ENCODE measurements at places on chromosomes 4 and X.

DNA sequence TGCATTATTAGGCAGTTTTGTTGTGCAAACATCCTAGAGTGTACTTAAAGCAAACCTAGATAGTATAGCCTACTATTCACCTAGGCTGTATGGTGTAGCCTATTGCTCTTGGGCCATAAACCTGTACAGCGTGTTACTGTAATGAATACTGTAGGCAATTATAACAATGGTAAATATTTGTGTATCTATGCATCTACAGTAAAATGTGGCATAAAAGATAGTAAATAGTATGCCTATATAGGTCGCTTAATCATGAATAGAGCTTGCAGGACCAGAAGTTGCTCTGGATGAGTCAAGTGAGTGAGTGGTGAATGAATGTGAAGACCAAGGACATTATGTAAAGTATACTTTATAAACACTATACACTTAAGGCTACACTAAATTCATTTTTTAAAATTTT, 16.6 kb downstream of the USO1 start:
- no peak for DNase-seq

- DNase-seq: no peak
Observed at GRCh38 chr4:75457365-75457764, 56.8 kb downstream of the RCHY1 start.

- no peak for DNase-seq
Observed at GRCh38 chr4:6198278-6198677, 2.1 kb downstream of the JAKMIP1 start.

GRCh38 chr4:77826275-77826674, 7.1 kb upstream of the CNOT6L start:
- no peak for DNase-seq

- DNase-seq: no peak
Observed at GRCh38 chr4:18155067-18156041, 133.8 kb upstream of the LCORL start.

GRCh38 chr4:151462554-151462953, 53.6 kb downstream of the FHIP1A start:
- DNase-seq: no peak

GRCh38 chrX:21645886-21646285, 12.2 kb downstream of the KLHL34 start:
- no peak for DNase-seq

GRCh38 chrX:12002876-12003275, 135.4 kb upstream of the FRMPD4 start:
- no peak for DNase-seq

- no peak for DNase-seq
Observed at GRCh38 chr4:10461850-10462400, 4.7 kb upstream of the ZNF518B start.

DNA sequence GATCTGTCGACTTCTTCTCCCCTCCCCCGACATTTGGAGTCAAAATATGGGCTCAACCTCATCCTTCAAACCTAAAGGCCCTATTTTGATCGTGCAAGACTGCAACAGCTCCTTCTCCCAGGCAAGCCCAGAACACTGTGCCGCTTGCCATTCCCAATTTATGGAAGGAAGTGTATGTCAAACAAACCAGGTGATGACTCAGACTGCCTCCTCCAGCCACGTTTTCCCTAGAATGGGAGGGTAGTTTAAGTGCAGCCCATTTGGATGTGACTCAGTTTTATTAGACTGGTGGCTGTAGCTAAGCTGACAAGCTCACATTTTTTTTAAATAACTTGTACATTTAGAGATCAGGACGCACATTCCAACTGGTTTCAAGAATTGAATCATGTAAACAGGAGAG, 570.4 kb upstream of the DIPK2B start:
- DNase-seq: peak; percentile 55

DNA sequence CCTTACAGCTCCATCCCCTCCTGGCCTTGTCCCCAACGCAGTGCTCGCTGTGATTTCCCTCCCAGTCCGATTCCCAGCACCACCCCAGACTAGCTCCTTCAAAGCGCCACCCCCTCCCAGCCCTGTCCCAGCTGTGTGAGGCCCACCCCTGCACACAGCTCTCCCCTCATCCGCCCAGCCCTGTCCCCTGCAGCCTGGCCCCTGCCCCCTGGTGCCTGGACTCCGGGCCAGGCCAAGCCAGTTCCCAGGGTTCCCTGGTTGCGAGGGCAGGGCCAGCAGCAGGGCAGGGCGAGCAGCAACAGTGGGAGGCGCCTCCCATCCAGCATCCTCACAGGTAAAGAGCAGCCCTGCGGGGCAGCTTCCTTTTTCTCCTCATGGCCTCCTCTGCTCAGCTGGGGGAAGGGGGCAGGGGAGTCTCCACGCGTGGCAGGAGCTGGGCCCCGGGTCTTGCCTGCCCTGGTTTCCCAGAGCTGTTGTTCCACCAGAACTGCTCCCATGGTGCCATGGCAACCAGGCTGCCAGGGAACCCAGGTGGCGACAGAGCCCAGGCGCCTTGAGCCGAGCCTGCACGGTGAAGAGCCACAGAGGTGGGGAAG, 24.8 kb downstream of the IQSEC2 start:
- no peak for DNase-seq

- no peak for DNase-seq
Observed at GRCh38 chrX:70174754-70175153, 2.5 kb upstream of the DGAT2L6 start.

GRCh38 chr4:154184238-154184637, 307.4 kb downstream of the DCHS2 start:
- no peak for DNase-seq

- no peak for DNase-seq
Observed at GRCh38 chrX:130030826-130031225, 48.4 kb downstream of the BCORL1 start.

DNA sequence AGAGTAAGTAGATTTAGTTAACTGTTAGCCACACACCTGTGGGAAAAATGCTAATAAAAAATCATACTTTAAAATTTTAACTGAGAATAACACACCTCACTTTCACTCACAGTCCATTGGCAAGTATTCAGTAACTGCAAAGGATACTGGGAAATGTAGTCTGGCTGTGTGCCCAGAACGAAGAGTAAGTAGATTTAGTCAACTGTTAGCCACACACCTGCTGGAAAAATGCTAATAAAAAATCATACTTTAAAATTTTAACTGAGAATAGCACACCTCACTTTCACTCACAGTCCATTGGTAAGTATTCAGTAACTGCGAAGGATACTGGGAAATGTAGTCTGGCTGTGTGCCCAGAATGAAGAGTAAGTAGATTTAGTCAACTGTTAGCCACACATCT, 178.4 kb upstream of the NWD2 start:
- DNase-seq: no peak

DNA sequence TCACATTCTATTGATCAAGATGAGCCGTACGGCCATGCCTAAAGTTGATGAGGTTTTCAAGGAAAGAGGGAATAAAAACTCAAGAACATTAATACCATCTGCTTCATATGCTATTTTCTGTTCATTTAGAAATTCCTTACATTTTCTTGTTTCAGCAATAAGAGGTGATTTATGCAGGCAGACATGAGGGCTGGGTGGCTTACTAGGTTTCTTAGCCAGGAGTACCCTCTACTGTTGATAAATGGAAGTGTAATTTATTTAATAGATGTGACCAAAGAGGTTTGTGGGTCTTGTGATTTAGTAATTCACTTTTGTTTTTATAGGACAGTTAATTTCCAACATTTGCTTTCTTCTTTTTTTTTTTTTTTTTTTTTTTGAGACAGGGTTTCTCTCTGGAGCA, 6.4 kb upstream of the SMIM9 start:
- DNase-seq: no peak

DNA sequence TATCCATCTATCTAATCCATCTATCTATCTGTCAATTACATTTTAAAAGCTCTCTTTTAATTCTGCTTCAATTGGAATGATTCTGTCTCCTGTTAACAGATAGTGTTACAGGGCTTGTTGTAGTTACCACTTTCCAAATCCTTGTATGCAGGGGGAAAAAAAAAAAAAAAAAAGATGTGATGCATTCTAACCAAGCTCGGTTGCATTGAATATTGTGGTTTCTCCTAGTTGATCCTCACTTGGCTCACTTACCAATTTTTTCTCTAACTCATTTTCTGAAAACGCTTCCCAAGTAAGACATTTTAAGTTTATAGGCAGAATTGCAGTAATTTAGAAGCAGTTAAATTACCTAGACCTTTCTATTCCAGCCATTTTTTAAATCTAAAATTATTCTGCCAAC, 327.9 kb upstream of the PITX2 start:
- no peak for DNase-seq

DNA sequence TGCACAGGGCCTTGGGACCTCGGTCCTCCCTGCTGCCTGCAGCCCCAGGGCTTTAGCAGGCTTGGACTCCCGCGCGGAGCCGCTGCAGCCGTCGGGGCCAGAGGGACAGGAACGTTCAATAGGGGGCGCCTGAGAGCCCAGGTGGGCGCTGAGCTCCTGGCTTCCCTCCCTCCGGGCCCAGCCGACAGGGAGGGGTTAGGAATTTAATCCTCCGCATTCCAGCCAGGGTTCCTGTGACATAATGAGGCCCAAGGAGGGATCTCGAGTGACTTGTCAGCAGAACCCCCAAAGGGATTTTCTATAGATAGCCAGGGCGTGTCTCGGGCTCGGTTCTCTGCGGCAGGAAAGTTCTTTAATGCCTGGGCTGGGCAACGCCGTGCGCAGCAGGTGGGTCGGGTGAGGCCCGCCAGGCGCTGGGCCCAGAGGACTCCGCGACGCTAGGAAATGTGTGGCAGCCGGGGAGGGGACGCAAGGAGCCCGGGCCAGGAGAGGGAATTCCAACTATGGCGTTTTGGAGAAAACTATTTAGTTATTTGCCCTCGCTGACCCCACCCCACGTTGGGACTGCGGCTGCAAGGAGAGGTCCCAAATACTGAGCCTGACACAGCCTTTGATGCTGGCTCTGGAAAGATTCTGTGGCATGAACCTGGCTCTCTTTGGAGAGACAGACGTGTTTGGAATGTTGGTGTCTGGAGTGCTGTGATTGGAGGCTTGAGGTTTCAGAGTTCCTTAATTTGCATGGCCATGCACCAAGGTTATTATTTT, 285.2 kb upstream of the GATB start:
- DNase-seq: no peak

GRCh38 chrX:10603612-10604011, 16.8 kb downstream of the MID1 start:
- DNase-seq: no peak

DNA sequence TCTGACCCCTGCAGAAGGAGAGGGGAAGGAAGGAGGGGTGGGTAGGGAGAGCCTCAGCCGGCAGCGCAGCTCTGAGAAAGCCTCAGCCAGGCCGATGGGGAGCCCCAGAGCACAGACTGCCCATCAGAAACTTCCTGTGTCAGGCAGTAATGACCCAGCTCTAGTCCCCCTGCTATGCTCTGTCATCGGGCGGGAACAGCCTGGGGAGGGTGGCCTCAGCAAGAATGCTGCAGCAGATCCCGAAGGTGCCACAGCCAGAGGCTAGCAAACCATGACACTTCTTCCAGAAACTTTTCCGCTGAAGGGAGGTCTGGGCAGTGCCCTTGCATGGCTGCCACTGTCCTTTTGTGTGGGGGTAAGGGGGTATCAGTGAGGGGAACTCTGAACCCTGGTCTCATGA, 279.0 kb downstream of the BCOR start:
- no peak for DNase-seq

- DNase-seq: peak; percentile 72
Observed at GRCh38 chr4:30208731-30209435, 511.3 kb upstream of the PCDH7 start.

GRCh38 chrX:3563451-3563850, 150.0 kb downstream of the PRKX start:
- no peak for DNase-seq

- no peak for DNase-seq
Observed at GRCh38 chr4:69888336-69888735, 28.4 kb upstream of the SULT1E1 start.

GRCh38 chrX:102339312-102340298, 92.6 kb downstream of the NXF2 start:
- no peak for DNase-seq

DNA sequence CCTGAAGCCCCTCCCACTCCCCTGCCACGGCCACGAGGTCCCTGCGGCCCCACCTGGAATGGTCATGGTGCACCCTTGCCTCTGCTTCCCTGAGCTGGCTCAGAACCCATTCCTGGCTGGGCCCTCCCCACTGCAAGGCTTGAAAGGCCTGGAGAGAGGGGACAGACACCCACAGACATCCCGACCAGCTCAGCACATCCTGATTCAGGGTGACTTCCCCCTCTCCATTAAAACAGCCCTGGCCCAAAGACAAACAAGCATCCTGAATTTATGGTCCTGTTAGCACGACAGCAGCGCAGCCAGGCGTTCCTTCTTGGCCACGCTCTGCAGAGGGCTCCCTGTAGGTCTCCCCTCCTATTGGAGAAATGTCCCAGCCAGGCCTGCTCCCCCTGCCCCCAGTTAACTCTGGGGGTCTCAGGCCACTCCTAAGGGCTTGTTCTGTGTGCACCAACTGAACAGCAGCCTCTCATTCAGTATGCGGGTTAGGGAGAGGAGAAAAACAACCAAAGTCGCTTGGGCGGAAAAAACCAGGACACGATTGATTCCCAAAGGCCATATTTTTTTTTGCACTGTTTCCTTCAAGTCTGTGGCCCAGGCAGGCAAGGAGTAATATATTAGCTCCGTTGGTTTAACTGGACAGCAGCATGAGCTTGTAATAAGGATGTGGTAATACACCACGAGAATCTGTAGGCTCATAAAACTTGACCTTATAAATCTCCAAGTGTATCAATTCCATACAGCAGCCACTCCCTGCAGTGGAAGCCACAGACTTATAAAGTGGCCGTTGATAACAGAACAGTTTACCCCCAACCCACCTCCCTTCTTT, 106.7 kb upstream of the MSX1 start:
- DNase-seq: no peak
